ENCODE measurements at places on chromosomes 11 and 22.

- DNase-seq: no peak
These were observed 305.6 kb downstream of the TBC1D22A start for GRCh38 chr22:47067911-47068625.

- DNase-seq: peak; percentile 41
These were observed 252.1 kb upstream of the PITPNB start for GRCh38 chr22:28171115-28171514.

DNA sequence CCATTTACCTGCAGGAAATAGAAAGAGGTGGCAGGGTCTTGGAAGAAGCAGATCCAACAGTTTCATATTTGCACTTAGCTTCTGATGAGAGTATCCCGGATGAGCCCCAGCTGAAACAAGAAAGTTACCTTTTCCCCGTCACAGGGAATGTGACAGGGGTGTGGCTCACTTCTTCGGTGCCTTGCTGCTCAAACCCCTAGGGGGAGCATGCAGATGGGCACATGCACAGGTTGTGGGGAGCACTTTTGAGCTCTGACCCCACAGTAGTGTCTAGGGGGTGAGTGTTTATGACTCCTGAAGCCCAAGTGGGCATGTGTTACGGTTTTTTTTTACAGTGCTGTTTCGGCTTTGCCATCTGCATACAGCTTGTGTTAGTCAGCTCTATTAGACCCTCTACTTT, 1221.0 kb downstream of the JRKL start:
- no peak for DNase-seq

DNA sequence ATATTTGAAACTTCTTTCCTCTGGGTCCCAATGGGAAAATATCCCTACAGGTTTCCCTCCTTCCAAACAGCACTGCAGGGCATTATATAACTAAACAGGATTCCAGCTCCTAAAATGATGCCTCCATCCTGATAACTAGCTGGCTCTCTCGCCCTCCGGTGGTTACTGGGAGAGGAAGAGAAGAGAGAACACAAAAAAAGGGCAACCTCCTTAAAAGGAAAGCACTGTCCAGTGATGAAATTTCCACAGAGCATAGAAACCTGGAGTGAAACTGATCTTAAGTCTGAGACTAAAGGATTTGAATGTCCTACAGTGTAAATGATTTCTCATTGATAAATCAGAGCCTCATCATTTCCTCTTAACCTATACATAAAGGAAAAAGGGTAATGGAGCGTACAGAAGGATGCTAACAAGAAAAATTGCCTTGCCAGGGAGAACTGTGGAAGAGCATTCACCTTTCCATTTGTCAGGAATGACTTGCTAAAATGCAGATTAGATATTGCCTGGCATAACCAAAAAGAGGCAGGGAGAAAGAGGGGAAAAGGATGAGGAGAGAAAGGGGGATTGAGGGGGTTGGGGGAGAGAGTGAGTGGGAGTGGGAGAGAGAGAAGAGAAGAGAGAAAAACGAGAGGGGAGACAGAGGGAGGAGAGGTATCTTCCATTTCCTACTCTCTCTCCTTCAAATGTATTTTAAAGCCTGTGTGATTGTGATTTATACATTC, 121.3 kb downstream of the APOL5 start:
- no peak for DNase-seq

- DNase-seq: no peak
These were observed 36.3 kb downstream of the YWHAH start for GRCh38 chr22:31980628-31981027.

GRCh38 chr11:15988693-15989231, 367.6 kb downstream of the SOX6 start:
- DNase-seq: no peak

GRCh38 chr11:3994030-3994640, 100.5 kb upstream of the RRM1 start:
- DNase-seq: peak; percentile 19

Measured in epithelial cell of proximal tubule (primary cell).